Activated T-helper 17 cell treated with anti-CD3 and anti-CD28 coated beads, Interleukin-2, amount 50 U/mL, for 72 hours (primary cell): ENCODE measurements at places on chromosomes 7 and 10. TPM values are rescaled to one million over a fixed set of nuclear protein-coding genes. Genes with fewer than 3 reads are reported as not detected.
A peak's percentile ranks its signal among the peaks of the same experiment; 100 is the strongest.

DNA sequence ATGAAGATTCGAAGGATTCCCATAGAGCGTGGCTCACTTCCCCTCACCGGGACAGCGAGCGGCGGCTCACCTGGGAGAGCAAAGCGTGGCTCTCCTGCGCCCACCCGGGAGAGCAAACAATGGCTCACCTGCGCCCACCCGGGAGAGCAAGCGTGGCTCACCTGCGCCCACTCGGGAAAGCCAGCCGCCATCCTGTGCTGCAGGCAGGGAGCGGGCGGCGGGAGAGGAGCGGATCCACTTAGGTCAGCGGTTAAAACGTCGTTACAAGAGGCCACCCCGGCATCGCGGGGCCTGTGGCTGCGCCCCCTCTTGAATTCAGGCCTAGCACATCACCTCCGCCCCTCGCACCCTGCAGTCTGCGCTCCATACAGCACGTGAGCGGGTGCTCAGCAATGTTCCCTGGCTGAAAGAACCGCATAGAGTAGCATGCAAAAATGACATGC is 461 bp upstream of the FIGNL1 start:
- ATAC-seq: peak; percentile 2

The PDK4 gene
- total RNA-seq: not detected

DNA sequence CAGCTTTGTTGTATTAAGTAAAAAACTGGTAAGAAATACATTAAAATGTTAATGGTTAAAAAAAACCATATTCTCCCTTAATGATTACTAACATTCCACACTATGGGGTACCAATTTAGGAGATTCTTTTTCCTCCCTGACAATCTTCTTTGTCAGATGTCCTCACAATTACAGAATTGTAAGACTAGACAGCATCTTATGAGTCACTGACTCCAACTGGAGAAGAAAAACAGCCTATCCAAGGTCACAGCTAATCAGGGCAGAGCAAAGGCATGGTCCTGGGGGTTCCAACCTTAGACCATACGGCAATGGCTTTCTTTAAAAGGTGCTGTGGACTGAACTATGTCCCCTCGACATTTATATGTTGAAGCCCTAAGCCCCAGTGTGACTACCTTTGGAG is 127.6 kb downstream of the DLG5 start:
- ATAC-seq: no peak

- ATAC-seq: no peak
Observed at GRCh38 chr10:84685047-84685660, 356.8 kb downstream of the CCSER2 start.

DNA sequence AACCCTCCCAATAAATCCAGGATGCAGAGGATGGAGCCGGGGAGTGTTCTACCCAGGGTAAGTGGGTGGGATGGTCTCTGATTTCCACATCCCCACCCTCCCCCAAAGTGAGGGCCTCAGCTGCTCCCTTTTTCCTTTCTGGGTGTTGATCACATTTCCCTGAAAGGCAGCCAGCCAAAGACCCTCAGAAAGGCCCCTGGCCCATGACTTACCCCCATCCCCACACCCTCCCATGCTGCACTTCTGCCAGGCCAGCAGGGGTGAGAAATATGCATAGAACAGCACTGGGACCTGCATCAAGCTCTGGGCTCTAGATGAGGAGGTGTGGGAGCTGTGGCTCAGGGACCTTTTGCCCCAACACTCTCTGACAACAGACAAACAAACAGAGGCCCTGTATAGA is 927.3 kb upstream of the ZNF722 start:
- ATAC-seq: no peak

GRCh38 chr7:33108554-33109004 is 625 bp downstream of the RP9 start:
- peak; percentile 5 for ATAC-seq

- no peak for ATAC-seq
Observed at GRCh38 chr7:68474661-68475216, 1123.5 kb upstream of the AUTS2 start.

DNA sequence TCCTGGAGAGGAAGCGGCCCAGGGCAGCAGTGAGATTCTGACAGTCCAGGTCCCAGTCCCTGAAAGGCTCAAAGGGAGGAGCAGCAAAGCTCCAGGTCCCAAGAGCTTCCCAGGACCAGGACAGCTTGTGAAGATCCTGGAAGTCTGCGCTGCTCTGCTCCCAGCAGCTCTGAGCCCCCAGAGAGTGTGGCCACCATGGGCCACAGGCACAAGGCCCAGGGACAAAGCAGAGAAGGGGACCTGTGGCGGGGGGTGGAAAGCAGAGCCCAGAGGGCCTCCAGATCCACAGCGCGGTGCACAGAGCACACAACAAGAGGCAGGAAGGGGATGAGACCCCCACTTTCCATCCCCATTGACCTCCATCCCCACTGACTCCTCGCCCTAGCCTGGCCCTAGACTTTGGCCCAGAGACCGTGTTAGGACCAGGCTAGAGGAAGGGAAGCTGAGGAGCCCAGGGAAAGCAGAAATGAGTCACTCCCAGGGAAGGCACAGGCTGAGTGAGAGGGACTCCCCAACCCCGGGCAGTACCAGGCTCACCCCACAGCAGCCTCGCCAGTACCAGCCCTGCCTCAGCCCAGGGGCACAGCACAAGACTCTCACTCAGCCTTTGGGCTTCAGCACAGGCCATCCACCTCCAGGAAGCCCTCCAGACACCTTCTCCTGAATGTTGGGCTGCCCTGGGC is 75.5 kb downstream of the GRID1 start:
- ATAC-seq: peak; percentile 43

The RHOBTB1 gene
- not detected for total RNA-seq

The EMX2 gene
- total RNA-seq: not detected

DNA sequence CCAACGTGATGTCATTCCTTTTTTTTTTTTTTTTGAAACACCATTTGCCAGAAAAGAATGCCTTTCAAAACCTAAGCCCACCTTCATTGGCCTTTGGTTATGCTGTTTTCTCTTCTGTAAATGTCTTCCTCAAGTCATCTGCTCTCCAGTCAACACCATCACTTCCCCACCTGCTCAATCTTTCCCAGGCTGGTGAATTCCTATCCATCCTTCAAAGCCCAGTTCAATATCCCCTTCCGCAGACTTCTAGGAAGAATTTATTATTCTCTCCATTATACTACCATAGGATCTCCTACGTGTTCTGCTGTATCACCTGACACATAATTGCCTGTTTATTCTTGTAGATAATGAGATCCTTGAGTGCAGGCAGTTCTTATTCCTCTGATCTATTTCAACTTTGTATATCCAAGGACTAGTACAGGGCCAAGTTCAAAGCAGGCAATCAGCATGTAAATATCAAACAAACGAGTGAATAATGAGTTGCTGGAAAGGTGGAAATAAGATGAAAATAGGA is 73.5 kb upstream of the PRR15 start:
- ATAC-seq: no peak

GRCh38 chr10:103463499-103463898 is 4.8 kb upstream of the CALHM1 start:
- no peak for ATAC-seq

DNA sequence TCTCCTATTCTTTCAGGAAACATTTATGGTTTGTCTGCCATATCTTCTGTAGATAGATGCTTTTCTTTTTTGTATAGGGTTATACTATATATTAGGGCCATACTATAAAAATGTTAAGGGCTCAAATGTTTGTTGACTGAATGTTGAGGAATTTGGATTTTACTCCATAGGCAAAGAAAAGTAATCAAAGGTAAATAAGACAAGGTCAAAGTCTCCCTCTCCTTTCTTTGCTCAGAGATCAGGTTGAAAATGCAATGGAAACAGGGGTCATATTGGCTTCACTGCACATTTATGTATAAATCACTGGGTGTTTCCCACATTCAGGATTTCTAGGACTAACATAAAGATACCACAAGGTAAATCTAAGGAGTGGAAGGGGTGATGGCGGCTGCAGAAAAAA is 291.4 kb upstream of the FZD8 start:
- no peak for ATAC-seq

DNA sequence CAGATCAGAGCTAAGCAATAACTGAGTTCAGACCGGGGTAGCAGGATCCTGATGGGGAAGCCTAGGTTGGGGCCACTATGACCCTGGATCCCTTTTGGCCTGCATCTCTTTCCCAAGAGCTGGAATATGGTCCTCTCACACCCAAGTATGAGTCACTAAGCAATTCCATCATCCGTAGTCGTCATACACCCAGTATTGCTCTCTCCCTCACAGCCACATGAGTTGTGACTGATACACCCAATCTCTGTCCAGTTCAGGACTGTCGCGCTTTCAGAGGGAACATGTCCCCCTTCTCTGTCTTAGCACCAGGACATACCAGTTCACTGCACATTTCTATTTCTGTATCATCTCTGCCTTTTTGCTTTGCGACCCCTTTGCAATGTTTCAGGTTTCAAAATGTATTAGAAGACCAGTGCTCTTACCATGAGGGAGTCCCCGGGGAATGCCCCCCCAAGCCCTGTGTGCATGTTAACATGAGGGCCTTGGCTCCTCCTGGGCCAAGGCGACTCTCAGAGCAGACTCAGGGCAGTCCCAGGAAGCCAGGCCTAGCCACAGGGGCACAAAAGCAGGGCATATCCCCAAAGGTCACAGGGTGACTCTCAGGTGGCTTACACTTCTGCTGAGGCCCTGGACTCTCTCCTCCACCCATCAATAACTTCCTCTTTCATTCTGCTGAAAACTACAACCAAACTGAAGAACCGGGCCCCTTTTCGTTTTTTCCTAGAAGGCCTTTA is 75.3 kb upstream of the SAMD8 start:
- ATAC-seq: peak; percentile 54

- no peak for ATAC-seq
Observed at GRCh38 chr7:89773611-89774010, 380.7 kb upstream of the STEAP1 start.

DNA sequence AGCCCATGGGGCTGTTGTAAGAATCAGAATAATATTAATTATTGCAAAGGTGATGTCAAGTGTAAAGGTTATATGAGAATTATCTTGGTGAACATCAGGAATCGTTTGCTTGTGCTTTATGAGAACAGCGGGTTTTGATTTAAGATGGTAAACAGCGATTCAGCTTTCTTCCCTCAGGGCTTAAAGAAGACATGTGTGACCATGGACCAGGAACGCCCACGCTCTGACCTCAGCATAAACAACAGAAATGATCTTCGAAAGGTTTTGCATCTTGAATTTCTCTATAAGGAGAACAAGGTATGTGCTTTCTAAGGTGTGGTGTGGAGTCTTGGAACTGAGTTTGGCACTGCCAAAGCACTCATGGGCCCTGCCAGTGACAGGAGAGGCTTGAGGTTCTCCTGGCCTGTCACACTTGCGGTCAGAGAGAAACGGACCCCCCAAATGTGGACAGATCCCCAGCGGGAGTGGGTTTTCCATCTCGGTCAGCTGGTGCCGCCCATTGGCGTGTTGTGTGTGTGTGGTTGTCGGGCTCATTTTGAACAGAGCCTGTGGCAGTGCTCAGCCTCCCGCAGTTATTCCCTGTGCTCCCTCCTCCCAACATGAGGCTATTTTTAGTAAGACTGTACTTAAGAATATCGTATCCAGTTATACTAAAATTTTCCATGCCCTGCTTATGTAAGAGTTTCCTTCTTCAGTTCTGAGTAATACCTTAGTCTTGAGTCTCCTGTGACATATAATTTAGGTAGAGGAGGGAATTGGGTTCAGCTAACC is 7.2 kb downstream of the MINDY4 start:
- ATAC-seq: no peak
